ENCODE measurements at places on chromosomes 6 and 20.

DNA sequence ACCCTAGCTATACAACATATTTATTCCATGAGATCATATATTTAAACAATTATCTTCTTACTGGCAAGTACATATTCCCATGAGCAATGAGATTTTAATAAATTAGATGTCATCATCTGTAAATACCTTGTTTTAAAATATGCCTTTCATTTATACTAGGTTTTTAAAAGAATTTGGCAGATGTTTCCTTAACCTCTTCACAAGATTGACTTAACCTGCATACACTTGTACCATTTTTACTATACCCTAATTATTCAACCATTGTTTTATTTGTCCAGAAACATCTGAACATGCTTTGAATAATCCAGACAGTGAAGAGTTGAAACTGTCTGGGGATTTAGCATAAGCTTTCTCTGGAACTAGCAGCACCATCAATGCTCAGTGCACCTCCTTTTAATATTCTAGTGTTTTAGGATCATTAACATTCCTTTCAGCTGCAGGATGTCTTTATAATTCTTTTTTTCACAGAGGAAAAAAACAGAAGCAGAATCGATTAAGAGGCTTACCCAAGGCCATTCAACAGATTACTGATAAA lies 188.0 kb upstream of the TENT5A start:
- DNase-seq, result no peak

- no peak for DNase-seq
These were observed 84.6 kb downstream of the TRDN start for GRCh38 chr6:123551939-123552707.

GRCh38 chr20:58900397-58900796 lies 47.9 kb downstream of the GNAS start:
- DNase-seq, result no peak

GRCh38 chr6:108635505-108636226 lies 74.9 kb downstream of the FOXO3 start:
- no peak for DNase-seq

- no peak for DNase-seq
These were observed 1034.9 kb downstream of the EYS start for GRCh38 chr6:64672131-64672530.

- peak; percentile 49 for DNase-seq
These were observed 3.4 kb upstream of the TMEM14C start for GRCh38 chr6:10719296-10719963.

- no peak for DNase-seq
These were observed 9.1 kb upstream of the TAGAP start for GRCh38 chr6:159053781-159054398.

- no peak for DNase-seq
These were observed 129.7 kb upstream of the UFL1 start for GRCh38 chr6:96391776-96392360.

GRCh38 chr6:155493694-155494143 lies 38.1 kb upstream of the NOX3 start:
- DNase-seq, result peak; percentile 13

DNA sequence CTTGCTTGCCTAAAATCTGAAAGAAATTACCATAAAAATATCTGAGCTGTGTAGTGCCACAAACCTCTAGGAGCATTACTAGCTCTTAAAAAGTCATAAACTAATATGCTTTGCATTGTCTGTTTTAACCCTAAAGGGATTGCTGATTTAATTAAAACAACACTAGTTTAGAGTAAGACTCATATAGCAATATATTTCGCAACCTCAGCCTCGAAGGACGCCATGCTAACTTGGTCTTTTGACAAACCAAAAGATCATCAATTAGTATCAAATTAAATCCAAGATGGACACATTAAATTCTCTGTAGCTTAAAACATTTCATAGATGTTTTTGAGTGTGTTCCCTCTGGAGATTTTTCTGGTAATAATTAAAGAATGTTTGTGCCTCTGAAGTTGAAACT lies 74.8 kb upstream of the KCNQ5 start:
- DNase-seq, result no peak

DNA sequence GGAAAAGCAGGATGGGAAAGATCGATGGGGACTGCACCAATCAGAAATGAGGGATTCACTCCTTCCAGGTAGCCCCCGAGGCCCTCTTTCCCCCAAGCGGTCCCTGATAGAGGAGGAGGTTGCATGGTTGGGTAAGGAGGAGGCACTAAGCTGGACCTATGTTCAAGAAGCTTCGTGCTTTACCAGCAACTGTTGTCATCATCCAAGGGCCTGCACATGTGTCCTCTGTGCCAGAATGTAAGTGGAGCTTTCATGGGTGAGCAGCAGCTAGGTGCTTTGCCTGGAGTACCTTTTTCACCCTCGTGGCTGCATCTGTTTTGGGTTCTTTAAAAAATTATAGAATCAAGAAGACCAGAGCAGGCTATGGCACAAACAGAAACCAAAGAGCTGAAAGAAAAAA lies 54.0 kb downstream of the GMPR start:
- no peak for DNase-seq

GRCh38 chr6:34986845-34987246 lies 97.8 kb downstream of the ANKS1A start:
- peak; percentile 44 for DNase-seq

GRCh38 chr20:43525021-43525420 lies 17.5 kb downstream of the L3MBTL1 start:
- no peak for DNase-seq

DNA sequence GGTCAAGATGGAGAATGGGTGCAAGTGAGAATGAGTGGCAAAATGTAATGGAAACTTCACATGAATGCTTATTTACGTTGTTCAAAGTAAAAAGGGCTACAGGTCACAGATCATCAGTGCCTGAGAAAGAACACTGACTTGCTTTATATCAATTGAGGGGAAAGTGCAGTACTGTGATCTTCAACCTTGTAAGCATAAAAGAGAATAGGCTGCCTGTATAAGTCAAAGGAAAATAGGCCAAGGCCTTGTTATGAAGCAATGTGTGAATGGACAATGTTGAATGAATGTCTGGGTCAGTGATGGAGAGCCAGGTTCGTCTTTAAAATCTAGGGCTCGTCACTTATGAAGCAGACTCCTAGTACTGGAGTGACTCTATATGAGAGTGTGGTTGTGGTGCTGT lies 158.6 kb upstream of the NT5E start:
- DNase-seq, result no peak

DNA sequence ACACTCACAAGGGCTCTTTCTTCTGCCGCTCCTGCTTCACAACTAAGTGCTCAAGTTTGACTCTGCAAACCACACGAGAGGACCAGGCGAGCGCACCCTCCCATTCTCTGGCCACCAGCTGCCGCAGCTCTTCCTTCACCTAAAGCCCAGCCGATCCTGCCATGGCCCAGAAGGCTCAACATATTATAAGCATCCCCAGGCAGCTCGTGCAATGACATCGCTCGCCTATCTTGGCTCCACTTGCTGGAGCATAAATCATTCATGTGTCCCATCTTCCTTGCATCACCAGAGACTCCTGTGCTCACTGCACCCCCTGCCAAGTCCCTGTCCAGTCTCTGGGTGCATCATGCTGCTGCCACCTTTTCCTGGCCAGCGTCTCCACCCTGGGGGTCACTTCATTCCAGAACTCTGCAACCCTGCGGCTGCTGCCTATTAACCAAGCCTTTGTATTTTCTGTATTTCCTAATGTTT lies 59.0 kb downstream of the PSMG4 start:
- DNase-seq, result no peak

DNA sequence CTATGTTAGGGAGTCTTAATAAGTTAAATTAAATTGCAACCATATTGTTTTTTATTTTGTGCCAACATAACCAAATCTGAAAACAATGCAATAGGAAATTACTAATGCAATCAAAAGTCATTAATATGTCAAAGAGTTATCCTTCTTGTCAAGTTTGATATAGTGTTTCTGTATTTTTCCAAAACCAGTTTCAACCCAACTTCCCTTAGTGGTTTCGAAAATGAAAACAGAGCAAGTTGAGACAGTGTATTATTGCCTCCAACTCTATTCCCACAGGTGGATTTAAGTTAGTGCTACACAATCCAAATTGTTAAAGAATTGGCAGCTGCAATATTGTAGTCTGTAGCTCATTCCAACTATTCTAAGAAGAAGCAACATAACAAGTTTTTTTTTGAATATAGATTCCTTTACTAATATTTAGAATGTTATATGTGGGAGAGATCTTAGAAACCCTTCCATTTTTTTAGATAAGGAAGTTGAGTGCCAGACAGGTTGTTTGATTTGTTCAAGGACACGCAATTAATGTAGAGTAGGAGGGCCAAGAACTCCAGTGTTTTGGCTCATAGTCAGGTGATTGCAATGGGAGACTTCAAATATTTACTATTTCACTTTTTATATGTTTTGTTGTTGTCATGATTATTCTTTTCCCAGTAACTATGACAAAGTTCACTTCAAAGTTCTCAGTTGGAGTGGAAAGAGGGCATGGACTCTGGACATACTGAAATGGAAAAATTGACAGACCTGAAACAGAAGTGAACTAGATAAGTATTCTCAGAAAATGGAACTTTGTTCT lies 282.4 kb upstream of the HSF2 start:
- DNase-seq, result no peak

DNA sequence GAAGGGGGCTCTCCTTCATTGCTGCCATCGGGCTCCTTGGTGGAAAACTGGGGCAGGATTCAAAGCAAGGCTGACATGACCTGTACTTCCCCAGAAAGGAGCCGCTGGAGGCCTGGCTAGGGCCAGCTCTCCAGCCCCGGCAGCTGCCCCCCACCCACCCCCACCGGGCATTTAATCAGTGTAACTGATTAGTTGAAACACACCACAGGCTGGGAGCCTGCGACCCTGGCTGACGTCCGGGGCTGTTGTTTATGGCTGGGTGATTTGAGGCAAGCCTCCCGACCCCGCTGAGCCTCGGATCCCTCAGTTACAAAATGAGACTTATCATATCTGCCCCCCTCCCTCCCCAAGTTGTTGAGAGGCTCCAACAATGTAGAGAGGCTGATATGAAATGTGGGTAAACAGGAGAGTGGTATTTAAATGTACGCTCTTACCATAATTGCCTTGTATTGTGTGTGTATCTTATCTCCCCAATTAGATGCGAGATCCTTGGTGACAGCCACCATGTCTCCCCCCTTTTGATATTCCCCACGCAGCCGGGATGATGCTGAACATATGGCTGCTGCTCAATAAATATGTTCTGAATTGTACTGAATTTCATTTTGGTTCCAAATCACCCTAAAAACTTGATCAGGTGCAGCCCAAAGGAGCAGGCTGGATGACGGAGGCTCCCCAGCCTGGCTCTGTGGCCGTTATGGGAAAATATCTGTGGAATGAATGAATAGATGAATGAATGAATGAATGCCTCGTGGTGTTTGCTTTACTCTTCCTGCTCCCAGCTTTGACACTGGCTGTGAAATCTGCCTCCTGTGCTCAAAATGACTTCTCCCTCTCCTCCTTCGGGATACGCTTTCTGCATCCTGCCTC lies 31.8 kb upstream of the APCDD1L start:
- no peak for DNase-seq

DNA sequence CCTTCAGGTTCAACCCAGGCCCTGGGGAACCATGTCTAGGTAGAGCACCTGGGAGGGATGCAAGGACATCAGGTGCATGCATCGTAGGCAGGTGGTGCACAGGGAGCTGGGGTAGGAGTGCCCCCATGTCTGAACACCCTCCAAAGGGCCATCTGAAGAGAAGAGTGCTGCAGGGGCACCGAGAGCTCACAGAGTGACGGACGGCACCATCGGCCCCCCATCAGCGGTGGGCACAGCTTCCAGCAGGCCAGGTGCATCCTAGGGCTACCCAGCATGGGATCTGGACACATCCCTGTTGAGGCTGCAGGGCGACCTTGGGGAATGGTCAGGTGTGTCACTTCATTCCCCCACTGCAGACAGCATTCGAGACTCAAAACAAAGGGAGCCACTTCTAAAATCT lies 138.3 kb upstream of the CDH4 start:
- no peak for DNase-seq

DNA sequence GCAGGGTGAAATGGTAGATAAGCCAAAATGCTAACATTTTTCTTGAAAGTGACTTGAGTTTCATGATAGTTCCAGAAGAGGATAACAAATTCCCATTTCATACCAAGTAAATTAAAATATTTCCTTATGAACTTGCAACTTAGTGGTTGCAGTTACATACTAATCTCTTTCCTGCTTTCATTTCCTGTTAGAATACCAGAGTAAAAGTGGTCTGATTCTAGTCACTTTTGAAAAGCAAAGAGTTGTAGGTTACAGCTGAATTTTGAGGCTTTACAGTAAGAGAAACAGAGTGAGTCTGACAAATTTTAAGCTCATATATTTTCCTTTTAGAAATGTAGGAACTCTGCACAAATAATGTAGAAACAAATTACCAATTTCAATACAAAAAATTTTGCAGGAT lies 117.4 kb downstream of the ZFAND3 start:
- DNase-seq, result no peak

- DNase-seq, result no peak
These were observed 160.3 kb downstream of the BMP7 start for GRCh38 chr20:57106030-57106682.

- no peak for DNase-seq
These were observed 120.5 kb downstream of the HIVEP1 start for GRCh38 chr6:12132351-12133222.

DNA sequence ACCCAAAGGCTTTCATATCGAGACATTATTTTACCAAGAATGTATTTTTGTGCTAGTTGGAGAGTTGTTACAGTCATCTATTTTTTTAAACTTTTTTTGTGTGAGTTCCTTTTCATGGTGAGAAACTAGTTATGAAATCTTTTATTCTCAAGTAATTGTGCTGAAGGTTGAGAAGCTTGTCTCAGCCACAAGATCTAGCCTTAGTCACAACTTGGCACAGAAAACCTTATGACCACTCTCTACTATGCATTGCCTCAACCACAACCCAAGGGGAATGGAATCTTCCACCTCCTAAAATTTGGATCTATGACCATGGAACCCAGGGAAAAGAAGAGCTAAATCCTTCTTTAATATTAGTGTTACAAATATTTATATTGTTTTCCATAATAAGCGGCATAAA lies 58.5 kb downstream of the HS3ST5 start:
- no peak for DNase-seq

DNA sequence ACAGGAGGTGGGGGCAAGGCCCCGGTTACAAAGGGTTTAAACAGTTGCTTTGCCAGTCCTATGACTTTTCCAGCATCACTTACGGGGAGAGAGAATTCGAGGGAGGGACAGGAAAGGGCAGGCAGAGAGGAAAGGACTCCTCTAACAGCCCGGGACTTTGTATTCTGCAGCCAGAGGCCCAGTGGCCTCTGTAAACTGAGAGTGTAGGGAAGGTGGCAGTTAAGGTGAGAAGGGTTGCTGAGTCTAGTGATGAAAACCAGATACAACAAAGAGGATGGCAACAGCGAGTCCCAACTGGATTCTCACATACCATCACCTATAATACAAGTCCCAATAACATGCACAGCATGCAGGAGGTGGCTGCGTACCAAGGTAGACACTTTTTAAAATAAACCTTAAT lies 13.5 kb downstream of the PLAGL2 start:
- no peak for DNase-seq

- DNase-seq, result no peak
These were observed 77.3 kb downstream of the EPHA7 start for GRCh38 chr6:93341900-93342613.

- DNase-seq, result no peak
These were observed 275.7 kb upstream of the STXBP5 start for GRCh38 chr6:146928503-146928902.
